Stimulated activated CD8-positive, alpha-beta memory T cell treated with anti-CD3 and anti-CD28 coated beads, Interleukin-4, amount 100 ng/mL, for 4 hours (primary cell): ENCODE measurements at places on chromosomes 13 and 19.

DNA sequence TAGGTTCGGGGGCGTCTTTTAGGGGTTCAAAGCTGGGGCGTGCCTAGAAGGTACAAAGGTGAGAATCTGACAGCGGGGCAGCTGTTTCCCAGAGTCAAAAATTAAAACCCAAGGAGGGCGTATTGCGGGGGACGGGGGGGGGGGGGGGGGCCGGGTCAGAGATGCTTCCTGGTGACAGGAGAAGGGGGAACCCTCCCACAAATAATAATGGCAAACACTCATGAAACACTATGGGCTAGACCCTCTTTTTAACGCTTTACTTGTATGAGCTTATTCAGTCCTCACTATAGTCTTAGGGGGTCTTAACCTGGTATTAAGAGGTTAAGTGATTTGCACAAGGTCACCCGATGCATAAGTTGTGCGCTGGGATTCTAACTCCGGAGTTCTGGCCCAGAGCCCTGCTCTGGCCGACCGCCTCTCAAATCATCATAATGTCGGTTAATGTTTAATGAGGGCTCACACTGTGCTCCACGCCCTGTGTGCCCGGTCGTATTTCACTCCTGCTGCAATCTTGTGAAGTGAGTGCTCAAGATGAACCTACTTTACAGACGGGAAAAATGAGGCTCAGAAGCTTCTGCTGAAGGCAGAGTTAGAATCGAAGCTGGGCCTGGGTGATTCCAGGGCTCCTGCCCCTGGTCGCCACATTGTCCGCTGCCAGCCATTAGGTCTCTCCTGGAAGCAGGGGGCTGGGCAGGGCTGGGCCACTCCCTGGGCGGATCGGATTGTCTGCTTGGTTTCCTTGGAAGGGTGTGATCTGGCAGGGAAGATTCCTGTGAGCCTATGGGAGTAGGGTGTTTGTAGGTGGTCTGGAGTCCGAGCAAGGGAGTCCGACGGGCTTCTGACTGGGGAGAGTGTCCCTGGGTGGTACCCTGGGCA, 964 bp downstream of the PAK4 start:
- DNase-seq = no peak

- DNase-seq = no peak
These were observed 146.9 kb downstream of the KDM4B start for GRCh38 chr19:5115771-5116202.

GRCh38 chr13:24234200-24234915, 73.8 kb downstream of the SPATA13 start:
- no peak for DNase-seq

DNA sequence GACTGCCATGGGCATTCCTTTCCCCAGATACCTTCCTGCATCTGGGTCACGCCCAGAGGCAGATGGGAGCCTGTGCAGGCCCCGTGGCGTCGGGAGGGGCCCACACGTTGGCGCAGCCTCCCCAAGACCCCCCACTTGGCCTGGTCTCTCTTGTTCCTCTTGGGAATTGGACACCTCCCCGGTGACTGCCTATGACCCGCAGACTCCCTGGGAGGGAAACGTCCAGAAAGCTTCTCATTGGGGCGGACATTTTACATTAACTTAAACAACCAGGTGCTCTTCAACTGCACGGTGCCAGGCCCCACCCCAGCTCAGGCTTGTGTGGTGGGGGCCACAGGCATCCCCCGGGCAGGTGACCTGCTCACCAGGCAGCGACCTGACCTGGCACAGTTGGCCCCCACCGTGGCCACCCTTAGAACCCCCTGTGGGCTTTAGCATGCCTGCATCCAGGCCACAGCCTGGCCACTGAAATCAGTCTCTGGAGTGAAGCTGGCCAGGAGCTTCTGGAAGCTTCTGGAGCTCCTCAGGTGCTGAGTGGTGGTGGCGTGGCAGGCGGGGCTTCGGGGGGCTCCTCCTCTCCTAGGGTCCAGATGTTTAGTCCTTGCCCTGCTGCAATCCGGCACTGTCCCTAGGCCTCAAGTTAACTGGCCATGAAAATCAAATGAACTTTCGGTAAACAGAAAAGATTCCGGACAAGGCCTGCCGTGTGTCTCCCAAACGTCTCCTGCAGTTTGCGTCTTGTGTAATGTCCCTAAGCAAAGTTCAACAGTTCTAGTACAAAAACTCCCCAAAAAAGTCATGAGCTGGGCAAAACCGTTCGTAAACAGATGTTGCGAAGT, 8.5 kb upstream of the PROZ start:
- DNase-seq = no peak

DNA sequence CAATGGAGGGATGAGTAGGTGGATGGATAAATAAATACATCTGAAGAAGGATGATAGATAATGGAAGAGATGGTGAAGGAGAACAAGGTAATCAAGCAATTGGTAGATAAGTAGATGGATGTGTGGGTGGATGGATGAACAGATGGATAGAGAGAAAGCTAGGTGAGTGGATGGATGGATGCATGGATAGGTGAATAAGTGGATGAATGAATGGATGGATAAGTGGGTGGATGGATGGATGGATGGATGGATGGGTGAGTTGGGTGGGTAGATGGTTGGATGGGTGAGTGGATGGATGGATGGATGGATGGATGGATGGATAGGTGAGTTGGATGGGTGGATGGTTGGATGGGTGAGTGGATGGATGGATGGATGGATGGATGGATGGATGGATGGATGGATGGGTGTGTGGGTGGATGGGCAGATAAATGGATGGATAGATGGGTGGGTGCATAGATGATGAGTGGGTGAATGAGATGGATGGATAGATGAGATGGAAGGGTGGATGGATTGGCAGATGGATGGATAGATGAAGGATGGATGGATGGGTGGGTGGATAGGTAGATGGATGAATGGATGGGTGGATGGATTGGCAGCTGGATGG, 6.3 kb downstream of the SEMA6B start:
- DNase-seq = no peak

GRCh38 chr19:940591-941291, 14.9 kb downstream of the ARID3A start:
- DNase-seq = peak; percentile 29

DNA sequence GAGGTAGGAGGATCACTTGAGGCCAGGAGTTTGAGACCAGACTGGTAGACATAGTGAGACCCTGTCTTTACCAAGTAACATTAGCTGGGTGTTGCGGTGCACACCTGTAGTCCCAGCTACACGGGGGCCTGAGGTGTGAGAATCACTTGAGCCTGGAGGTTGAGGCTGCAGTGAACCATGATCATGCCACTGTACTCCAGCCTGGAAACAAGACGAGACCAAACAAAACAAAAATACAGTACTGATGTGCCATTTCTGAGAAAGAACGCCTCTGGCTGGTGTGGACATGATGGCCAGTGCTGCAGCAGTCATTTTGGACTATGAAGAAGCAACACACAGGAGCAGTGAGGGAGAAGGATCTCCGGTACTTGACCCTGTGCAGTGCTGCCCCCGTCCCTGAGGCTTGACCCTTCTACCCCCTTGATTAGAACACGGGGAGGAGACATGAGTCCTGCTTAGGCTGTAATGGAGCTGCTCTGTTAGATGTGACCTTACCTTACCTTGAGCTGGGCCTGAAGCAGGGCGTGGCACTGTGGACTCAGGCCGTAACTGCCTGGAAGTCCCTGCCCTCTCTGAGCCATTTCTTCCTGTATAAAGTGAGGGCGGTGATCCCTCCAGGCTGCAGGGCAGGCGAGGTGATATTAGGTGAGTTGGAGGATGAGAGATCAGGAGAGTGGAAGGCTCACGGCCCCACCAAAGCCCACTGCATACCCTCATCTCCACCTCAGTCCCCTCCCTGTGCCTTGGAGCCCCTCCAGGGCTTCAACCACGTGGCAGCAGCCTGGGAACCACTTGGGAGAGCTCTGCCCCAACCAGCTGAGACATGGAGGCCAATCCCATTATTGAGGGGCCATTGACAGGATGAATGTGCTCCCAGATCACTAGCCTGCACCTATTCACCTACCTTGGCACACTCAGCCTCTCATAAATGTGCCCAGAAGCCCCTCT, 5.9 kb downstream of the RPL18A start:
- DNase-seq = no peak

DNA sequence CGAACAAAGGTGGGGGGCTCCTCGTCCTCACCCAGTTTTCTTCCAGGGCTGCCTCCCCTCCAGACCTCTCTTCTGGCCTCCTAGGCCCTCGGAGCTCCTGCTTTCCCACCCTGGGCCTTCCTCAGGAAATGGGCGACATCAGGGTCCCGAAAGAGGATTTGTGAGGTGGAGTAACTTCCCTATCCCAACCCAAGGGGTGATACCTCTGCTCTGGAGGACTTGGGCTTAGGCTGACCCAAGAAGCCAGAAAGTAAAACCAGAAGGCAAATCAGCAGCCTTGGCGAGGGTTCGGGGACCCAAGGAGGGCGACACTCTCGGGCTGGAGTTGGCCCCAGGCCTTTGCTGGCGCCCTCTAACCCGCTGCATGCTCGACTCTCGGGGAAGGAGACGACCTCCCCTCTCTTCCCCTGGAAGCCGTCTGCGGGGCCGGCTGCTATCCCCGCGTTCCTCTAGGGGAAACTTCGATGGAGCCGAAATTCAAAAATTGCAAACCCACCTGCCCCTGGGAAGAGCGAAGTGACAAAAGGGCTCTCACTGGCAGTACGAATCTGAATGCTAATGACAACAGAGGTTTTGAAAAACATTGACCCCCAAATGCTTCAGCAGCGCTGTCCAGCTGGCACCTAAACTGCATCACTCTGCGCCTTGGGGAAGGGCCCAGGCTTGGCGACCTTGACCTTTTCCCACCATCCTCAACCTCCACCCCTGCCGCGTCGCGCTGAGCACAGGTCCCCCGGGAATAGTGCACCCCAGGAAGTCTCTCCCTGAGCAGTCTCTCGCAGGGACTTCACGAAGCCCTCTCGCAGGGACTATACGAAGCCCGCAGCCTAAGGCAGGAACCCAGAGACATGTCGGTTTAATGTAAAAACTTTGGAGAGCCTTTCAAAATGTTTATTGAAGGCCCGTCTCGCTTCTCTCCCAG, 2.4 kb downstream of the PDX1 start:
- DNase-seq = no peak

- DNase-seq = no peak
These were observed 11.4 kb downstream of the RASA3 start for GRCh38 chr13:114121031-114121430.
